ENCODE measurements at places on chromosomes 5 and 9.

DNA sequence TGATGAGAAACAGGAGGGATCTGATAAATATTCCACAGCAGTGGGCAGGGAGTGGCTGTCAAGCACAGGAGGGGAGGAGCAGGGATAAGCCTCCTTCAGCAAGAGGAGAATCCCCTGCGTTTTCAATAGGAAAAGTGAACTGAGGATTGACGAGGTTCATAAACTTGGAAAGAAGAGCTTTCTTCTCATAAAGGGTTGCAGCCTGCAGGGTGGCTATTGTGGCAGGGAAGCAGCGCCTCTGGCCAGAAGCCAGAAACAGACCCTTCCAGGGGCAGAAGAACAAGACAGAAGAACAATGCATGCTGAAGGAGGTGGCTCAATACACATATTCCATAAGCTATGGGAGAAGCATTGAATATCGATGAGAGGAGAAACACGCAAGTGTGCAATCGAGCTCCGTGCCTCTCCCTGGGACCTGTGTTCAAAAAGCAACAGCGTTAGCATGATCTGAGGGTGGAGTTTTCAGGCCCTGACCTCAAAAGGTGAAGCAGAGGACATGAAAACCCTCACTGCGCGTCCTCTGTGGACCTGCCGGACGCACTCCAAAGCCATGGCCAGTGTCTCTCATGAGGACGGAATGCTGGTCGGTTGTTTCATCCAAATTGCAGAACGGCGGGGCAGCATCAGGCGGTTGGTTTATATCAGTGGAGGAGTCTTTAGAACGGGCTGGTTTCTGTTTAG lies 67.6 kb downstream of the ANKRD33B start:
- DNase-seq, result no peak

DNA sequence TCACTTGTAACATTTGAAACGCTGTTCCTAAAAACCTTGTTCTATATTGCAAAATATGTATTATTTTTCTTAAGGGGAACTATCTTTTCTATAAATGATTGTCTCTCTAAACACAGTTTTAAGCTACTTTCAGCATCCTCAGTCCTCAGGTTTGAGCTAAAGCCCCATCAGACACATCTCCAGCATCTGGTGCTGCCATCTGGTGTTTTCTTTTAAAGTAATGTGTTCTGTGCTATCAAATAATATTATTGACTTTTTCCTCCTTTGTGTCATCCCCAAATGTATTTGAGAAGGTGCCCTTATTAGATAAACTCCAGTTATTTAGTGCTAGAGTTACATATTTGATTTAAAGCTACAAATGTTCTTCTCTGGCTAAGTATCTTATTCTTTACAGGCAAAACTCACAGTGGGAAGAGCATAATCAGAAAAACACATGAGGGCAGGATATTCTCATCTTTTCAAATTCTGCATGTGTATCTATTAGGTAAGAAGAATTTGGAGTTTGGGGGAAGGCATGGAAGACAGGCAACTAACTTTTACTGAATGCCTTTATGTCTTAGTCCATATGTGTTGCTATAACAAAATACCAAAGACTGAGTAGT lies 27.5 kb downstream of the ZNF474 start:
- no peak for DNase-seq

DNA sequence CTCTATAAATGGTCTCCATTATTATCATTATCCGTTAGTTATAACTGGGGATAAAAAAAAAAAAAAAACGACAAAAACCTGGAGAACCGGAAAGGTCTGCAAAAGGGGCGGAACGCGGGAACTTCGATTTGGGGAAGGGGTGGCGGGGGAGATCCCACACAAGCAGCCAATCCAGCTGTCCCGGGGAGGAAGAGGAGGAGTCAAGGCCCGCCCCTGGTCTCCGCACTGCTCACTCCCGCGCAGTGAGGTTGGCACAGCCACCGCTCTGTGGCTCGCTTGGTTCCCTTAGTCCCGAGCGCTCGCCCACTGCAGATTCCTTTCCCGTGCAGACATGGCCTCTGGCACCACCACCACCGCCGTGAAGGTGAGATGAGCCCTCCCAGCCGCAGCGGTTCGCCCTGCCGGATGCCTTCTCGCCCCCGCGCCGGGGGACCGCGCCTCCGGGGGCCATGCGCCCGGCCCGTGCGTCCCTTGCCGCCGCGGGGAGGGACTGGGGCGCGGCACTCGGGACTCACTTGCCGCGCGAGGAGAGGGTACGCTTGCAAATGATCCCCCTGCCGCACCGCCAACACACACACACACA lies at the start of gene MTAP:
MTAP (plus strand) TSS at position 219 of the 583 bp plus-strand sequence; CDS start at position 332, 113 bp downstream.
- DNase-seq, result peak; percentile 37

DNA sequence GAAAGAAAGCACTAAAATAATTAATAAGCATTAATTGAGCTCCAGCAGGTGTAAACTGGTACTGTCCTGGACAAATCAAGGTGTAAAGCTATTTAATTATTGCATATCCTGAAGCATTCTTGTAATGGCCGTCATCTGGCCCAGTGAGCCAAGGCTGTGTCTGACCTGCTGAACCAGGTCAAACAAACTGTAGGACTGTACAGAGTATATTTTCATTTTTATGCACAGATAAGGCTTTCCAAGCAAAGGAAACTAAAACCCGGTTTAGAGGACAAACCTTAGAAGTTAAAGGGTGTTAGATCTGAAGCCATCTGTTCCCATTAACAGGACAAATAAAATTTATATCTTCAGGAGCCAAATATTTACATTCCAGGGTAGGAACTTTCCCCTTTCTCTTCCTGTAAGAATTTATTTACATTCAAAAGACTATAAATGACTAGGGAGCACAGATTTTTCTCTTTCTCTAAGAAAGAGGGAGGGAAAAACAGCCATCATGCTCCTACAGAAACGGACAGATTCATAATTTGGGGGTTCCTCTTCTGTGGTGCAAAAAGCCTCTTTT lies 69.8 kb downstream of the ESM1 start:
- no peak for DNase-seq

DNA sequence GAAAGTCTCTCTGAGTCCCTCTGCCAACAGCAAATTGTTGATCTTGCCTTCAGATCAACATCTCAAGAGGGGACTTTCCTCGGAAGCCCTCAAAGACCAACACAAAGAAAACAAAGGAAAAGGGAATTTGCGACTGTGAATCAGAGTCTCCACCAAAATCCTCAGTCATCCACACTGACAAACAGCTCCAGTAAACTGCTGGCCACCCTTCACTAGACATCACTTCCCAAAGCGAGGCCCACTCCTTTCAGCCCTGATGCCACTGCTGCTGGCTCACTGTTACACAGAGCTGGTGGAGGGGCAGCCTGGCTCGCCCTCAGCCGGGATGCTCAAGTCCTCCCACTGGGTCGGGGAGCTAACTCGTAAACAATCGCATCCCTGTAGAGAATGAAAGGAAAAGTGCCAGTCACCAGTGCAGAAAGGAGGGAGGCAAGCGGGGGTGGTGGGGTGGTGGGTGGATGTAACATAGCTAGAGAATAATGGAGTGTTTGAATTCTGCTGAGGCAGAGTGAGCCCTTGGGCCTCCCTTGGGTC lies 1.3 kb downstream of the FGF1 start:
- DNase-seq, result no peak

DNA sequence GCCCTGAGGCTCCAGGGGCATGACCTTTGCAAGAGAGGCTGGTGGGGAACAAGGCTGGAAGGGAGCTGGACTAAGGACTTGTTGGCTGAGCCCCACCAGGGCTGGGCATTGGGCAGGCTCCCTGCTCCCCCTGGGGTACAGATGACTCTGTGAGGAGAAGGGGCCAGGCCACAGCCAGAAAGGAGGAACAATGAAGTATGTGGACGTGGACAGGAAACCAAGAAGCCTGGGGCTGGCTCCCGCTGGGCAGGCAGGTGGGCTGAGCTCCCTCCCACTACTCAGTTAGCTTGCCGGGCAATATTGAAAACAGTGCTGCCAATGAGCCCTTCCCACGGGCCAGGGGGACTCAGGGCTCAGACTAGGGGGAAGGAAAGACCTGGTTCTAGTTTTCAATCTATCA lies 66.1 kb upstream of the SPTLC1 start:
- no peak for DNase-seq

DNA sequence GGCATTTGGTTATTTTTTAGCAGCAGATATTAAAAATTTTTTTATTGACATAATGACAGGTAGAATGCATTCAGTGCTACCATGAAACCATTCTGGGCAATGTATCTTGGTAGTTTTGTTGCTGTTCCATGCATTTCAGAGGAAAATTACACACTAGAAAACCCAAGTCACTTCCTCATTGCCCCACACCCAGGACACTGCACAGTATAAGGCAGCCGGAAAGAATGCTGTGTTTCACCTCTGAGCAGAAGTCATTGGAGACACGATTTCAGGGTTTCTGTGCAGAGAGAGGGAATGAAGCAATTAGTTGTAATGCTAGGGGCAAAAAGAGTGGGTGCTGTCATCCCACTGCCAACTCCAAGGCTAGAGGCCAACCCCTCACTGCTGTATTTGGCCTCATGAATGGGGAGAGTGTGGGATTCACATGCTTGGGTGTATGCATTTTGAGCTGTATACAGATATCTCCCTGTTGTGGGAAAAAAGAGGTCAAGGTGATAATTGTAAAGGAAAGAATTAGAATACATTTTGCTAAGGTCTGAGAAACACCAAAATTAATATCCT lies 290.5 kb downstream of the BNC2 start:
- no peak for DNase-seq

GRCh38 chr5:108983461-108984092 lies 235.9 kb downstream of the FER start:
- no peak for DNase-seq

DNA sequence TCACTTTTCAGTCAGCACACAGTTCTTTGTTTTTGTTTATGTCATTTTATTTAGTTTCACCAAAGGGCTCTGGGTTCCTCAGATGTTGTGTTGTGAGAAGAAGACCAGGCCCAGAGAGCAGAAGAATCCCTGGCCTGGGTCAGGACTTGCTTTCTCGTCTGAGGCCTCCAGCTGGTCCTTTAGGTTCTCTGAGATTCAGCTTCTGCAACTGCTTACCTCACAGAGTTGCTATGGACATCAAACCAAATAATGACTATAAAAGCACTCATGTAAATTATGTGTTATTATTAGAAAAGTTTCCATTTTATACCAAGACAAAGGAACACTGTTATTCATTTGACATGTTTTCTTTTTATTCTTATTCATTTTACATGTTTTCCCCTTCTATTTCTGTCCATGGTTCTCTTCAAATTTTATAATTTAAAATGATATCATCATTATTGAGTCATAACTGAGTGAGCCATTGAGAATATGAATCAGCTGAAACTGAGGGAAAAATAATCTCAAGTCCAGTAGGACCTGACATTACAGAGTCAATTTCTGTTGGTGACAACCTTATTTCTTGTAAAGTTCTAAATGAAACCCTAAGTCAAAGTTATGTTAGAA lies 44.0 kb upstream of the GLRX start:
- no peak for DNase-seq

- no peak for DNase-seq
These were observed 17.4 kb downstream of the ELOVL7 start for GRCh38 chr5:60826653-60827052.

DNA sequence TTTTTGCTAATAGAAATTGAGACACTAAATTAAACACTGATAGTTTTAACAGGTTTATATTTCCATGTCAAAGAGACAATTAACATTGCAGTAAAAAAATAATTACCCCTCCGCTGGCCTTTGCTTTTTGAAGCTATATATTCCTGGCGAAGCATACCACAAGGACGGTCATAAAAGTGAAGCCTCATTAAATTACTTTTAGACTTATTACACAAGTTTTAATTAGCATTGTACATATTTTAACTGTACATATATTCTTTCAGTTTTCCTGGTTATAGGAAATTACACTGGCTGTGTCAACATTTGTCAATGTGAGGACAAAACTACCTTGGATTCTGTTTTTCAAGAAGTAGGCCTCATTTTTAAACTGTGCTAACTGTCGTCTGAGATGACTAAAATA lies 1.2 kb downstream of the CDKN2A start:
- no peak for DNase-seq

DNA sequence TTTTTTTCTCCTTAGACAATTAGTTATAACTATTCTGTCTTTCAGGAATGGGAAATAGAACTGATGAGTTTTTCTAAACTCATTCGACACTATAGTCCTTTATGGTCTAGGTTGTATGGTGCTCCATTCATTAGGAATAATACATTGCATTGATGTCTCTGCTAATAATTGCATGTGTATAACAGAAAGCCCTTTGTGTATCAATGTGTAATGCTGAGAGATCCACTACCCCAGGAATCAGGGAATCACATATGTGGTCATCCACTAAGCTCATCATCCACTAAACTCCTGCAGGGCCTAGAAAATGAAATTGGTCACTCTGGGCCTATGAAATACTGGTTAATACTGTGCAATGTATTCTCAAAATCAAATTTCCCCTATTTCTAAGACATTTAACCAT lies 242.0 kb upstream of the CDH18 start:
- DNase-seq, result no peak

All from esophagus squamous epithelium (tissue), 5 donors.